Activated CD4-positive, alpha-beta T cell treated with anti-CD3 and anti-CD28 coated beads, Interleukin-2, amount 10 ng/mL, durations not matched to agents 24 days and 14 days (primary cell): ENCODE measurements at places on chromosomes 4 and X.
A peak's percentile ranks its signal among the peaks of the same experiment; 100 is the strongest.

- peak; percentile 61 for DNase-seq
Observed at GRCh38 chr4:129344058-129344457, 248.1 kb downstream of the C4orf33 start.

- DNase-seq = no peak
Observed at GRCh38 chrX:19863212-19863856, 24.1 kb downstream of the SH3KBP1 start.

- DNase-seq = no peak
Observed at GRCh38 chr4:173018446-173018845, 150.2 kb upstream of the GALNT7 start.

DNA sequence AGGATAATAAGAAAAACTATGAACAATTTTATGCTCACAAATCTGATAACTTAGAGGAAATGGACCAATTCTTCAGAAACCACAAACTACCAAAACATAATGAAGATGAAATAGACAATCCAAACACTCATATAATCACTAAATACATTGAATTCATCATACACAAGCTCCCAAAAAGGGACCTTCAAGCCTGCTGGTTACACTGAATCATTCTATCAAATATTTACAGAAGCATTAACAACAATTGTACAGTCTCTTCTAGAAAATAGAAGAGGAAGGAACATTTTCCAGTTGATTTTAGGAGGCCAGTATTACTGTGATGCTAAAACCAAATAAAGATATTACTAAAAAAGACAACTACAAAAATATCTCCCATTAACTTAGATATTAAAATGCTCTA is 88.3 kb downstream of the IL15 start:
- DNase-seq = no peak

- DNase-seq = peak; percentile 92
Observed at GRCh38 chr4:56530269-56531148, 24.9 kb downstream of the ARL9 start.

DNA sequence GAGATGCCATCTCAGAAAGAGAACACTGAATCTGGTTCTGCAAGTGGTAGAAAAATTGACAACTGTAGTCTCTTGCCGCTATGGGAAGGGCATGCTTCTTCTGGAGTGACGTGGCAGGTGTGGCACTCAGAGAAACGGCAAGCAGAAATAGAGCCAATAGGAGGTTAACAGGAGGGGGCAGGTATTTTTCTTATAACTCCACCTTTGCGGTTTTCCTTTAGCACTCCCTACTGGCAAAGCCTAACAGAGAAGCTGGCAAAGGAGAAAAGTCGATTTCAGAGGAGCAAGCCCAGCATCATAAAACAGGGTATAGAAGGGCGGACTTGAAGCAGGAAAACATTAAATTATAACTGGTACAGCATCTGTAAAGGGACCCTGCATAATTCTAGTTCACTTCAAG is 1382.2 kb downstream of the PCDH18 start:
- no peak for DNase-seq

DNA sequence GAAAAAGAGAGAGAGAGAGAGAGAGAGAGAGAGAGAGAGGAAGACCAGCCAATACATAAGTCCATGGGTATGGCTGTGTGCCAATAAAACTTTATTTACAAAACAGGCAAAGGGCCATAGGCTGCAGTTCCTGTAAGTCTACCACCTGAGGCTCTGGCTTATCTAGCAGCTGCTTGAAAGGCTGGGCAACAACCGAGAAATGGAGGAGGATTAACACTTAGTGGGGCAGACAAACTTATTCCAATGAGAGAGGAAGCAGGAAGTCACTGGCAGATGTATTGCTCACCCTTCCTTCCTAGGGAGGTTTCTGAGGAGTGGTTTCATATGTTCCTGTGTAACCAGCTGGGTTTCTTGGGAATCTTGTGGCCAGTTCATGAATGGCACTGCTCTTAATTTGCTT is 4.7 kb upstream of the GPR143 start:
- DNase-seq = no peak

DNA sequence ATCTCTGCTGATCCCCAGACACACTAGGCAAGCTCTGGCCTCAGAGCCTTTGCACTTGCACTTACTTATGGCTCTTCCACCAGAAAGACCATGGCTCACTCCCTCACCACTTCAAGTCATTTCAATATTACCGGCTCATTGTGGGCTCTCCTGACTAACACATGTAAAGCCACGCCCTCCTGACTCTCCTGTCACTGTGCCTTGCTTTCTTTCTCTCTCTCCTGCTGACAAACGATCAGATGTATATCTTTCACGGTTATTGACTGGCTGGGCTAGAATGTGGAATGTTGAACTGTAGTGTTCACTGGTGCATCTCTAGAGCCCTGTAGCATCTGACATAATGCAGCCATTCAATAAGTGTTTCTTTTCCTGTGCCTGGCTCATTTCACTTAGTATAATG is 425.1 kb downstream of the RAB28 start:
- no peak for DNase-seq

DNA sequence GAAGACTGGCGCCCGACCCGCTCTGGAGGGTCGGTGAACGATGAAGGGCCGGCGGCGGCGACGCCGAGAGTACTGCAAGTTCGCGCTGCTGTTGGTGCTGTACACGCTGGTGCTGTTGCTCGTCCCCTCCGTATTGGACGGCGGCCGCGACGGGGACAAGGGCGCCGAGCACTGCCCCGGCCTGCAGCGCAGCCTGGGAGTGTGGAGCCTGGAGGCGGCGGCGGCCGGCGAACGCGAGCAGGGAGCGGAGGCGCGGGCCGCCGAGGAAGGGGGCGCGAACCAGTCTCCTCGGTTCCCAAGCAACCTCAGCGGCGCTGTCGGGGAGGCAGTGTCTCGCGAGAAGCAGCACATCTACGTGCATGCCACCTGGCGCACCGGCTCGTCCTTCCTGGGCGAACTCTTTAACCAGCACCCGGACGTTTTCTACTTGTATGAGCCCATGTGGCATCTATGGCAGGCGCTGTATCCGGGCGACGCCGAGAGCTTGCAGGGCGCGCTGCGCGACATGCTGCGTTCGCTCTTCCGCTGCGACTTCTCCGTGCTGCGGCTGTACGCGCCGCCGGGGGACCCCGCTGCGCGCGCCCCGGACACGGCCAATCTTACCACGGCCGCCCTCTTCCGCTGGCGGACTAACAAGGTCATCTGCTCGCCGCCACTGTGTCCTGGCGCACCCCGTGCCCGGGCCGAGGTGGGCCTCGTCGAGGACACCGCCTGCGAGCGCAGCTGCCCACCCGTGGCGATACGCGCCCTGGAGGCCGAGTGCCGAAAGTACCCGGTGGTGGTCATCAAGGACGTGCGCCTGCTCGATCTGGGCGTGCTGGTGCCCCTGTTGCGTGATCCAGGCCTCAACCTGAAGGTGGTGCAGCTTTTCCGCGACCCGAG is 568 bp downstream of the CHST7 start:
- peak; percentile 88 for DNase-seq

GRCh38 chr4:168538632-168539031 is 41.8 kb downstream of the PALLD start:
- DNase-seq = no peak

DNA sequence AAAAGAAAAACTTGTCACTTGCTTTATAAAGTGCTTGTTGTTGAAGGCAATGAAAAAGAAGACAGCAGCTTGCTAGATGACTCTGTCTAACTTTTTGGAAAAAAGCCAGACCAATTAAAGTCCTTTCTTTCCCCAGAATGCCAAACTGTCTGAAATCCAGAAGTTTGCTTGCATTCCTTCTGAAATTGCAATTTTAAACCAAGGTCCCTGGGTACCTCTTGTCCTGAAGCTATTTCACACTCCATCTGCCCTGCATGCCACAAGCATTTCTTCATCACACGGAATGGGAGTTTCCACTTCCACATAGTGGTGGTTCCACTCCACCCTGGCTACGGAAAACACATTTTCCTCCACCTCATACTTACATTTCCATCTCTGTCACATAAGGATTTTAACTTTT is 101.0 kb downstream of the PAPSS1 start:
- DNase-seq = no peak

DNA sequence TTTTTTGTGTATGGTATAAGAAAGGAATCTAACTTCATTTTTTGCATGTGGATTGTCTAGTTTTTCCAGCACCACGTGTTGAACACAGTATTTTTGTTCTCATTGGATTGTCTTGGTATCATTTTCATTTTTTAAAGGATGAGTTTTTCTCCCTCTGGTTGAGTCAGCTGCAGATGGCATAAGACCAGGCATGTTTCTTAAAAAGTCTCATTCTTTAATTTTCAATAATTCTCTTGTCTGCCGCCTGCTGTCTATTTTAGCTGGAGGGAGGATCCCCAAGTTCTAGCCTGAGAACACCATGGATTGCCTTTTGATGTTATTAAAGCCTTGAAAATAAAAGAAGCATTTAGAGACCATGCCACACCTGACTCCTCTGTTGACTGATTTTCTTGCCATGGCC is 263.8 kb downstream of the ARHGAP24 start:
- DNase-seq = no peak
